ENCODE measurements at places on chromosomes 1 and 21.

DNA sequence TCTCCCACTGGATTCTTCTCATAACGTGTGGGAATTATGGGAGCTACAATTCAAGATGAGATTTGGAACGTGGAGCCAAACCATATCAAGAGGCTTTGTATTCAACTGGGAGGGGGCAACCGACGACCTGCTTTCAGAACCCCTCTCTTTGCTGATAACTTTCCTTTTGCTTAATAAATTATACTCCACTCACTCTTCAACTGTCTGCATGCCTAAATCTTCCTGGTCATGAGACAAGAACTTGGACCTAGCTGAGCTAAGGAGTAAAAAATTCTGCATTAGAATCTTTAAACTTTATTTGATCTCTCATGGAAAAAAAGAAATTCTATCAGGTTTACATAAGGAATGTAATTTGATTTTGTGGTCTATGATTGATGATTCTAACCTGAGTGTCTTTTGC lies 86.7 kb upstream of the CYYR1 start:
- DNase-seq = no peak

DNA sequence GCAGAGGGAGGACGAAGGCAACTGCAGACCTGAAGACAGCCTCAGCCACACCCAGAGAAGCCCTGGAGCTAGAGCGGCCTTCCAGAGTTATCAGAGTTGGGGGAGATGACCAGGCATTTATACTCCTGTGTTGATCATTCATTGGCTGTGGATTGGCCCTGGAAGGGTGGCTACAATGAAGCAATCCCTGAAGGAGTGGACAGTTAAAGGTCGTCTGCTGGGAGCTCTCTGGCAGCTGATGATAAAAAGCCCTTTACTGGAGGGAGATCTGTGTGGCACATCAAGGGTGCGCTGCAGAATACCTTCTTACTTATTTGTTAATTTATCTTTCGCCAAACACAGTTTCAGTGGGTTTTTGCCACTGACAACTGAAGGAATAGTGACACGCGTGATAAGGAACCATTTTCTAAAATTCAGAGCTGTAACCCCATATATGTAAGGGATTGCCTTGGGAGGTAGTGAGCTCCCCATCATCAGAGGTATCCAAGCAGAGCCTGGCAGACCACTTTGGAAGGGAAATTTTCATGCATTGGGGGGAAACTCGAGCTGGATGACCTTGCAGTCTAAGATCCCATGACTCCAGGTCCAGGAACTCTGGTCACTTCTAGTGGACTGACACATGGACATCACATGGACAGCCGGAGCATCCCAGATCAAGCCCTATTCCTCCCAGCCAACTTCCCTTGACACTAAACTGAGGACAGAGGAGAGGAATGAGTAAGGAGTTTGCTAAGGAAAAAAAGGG lies 126.4 kb upstream of the GADD45A start:
- DNase-seq = no peak

- no peak for DNase-seq
Measured at GRCh38 chr1:99554727-99555126, 91.2 kb upstream of the PALMD start.

DNA sequence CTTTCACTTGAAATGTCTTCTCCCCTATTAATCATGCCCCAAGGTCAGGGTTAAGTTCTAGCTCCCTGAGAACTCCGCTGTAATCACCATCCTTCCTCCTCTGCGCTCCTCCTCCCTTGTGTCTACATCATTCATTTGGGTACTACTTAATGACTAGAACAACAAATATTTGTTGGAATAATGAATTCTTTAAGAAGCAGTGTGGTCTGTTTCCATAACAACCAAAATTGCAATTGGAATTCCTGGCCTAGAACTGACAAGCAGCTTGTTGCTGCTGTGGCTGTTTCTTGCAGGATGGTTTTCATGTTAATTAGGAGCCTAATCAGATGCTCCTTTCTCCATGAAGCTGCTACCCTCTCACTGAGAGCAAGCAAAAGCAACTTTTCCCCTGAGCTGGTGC lies 192.5 kb downstream of the ZZZ3 start:
- DNase-seq = no peak

- DNase-seq = no peak
Measured at GRCh38 chr1:196423612-196424011, 184.6 kb downstream of the KCNT2 start.

DNA sequence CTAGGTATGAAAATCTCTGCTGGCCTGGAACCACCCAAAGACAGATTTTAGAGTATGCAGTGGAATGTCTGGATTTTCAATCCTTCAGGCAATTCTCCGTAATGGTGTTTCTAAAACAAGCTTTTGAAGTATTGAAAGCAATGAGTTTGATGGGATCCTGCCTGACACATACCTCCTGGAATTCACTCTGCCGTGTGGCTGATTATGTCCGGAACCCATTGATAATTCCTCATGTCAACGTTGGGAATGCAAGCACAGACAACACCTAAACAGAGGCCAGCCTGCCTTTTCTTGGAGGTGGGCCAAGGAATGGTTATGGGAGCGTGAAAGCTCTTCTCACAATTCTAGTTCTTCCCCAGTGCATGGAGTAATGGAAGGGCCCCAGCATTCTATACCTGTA lies 168.9 kb upstream of the HMCN1 start:
- no peak for DNase-seq

- DNase-seq = no peak
Measured at GRCh38 chr1:200888349-200888838, 6.3 kb upstream of the INAVA start.

- DNase-seq = no peak
Measured at GRCh38 chr1:2240270-2241156, 12.4 kb downstream of the SKI start.

GRCh38 chr1:67522001-67522441 lies 91.8 kb upstream of the SERBP1 start:
- no peak for DNase-seq

DNA sequence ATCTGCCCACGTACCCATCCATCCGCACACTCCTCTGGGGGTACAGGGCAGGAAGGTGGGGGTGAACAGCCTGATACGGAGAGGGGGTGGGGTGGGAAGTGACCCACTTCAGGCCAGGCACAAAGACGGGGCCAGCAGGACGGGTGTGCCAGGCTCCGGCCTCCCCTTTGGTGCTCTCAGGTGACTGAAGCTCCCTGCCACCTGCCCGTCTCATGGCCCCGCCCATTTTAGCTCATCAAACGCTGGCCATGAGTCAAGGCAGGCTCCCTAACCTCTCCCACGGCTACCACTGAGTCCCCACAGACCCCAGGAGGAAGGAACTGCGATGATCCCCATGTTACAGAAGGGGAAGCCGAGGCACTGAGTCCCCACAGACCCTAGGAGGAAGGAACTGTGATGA lies 109.6 kb downstream of the CRYAA start:
- no peak for DNase-seq

- DNase-seq = no peak
Measured at GRCh38 chr1:166032572-166033371, 134.0 kb downstream of the FAM78B start.

DNA sequence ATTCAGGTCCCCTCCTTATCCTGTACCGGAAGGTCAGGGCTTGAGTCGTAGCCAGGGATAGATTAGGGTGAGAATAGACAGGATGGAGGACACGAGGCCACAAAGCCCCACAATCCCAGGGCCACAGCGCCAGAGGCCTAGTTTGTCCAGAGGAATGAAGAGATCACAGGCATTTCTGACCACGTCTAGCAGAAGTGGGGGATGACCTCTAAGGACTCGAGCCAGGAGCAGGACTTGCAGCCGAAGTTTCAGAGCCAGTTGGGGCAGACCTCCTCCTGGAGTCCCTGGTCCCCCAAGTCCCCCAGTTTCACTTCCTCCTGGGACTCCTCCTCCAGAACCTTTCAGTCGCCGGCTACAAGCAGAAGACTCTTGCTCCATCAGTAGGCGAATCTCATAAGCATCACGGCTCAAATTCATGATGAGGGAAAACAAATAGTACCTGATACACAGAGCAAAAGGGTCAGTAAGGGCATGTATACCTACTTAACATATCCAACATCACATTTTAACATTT lies 2.3 kb upstream of the ITGA10 start:
- DNase-seq = no peak

DNA sequence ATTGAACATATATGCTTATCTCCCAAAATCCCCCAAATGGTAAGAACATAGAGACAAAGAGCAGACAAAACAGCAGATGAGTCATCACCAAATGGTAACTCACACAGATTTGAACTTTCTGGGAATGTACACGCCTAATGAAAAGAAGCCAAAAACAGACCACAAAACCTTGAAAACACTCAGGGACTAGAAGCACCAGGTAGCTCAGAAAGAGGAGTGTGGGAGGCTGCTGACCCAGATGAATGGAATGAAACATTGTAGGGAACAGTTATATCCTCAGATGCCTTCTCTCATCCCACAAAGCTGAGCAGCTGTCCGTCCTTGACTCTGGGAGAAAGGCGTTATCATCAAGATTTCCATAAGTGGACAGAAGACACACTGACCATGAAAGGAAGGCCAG lies 307.0 kb upstream of the USP25 start:
- no peak for DNase-seq

DNA sequence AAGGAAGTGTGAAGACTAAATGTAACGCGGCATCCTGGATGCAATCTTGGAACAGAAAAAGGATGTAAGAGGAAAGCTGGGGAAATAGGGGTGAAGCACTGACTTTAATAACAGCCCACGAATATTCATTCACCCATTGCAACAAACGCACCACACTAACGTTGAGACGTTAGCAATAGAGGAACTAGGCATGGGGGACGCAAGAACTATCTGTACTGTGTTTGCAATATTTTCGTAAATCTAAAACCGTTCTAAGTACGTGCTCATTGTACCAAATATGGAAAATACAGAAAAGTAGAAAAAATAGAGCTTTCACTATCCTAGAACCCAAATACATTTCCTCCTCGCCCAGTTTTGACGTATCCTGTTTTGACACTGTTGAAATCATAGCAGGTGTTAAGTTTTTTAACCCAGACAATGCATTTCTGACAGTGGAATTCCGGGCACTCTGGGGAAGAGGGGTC lies 3.9 kb downstream of the LAPTM5 start:
- no peak for DNase-seq

DNA sequence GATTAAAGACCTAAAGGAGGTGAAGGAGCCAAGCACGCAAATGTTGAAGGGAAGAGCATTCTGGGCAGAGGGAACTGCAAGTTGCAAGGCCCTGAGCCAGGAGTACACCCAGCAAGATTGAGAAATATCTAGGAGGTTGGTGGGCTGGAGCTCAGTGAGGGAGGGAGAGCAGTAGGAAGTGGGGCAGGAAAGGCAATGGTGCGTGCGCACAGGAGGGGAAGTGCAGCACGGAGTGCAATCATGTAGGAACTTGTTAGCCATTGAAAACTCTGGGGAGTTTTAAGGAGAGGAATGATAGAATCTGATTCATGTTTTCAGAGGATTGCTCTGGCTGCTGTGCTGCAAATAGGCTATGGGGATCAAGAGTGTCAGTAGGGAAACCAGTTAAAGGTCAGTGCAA lies 13.2 kb upstream of the IGSF3 start:
- DNase-seq = no peak

- no peak for DNase-seq
Measured at GRCh38 chr1:219801156-219801820, 127.1 kb downstream of the SLC30A10 start.

DNA sequence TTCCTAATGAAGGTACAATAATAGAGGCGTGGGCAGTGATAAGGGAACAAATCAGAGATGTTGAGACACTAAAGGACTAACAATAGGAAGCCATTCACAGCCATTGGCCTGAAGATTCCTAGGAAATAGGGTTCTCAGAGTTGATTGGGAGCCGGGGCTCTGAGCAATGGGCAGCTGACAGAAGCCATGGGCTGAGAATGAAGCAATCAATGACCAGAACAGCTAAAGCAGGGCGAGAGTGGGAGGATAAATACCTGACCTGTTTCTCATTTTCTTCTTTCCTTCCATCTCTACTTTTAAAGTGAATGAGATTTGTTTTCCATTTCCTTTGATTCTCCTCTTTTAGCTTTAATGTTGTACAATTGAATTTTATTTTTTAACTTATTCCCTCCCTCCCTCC lies 774.7 kb upstream of the ADGRL4 start:
- DNase-seq = no peak

DNA sequence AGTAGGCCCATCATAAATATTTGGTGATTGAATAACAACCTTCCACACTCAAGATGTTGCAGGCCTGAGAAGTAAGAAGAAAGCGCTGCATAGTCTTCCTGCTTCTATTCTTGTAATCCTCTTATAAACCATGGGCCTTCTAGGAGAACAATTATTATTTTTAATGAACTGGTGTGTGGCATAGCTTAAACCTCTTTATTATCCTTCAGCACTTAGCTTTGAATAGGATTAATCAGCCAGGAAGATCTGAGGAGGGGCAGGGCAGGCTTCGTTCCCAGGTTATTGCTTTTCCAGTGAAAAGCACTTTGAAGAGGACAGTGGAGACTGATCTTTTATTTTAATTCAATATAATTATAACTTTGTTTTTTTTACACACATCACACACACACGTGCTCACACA lies 42.3 kb downstream of the KIF26B start:
- DNase-seq = no peak

GRCh38 chr1:53219711-53220110 lies 723 bp downstream of the CZIB start:
- DNase-seq = no peak
